A549 treated with DMSO at 1 μM for 4 hours (cell line): ENCODE measurements at places on chromosomes 13 and 19. TPM values are rescaled to one million over a fixed set of nuclear protein-coding genes. Genes with fewer than 3 reads are reported as not detected.

Gene LGALS4
- total RNA-seq: 0.35 to 1.9 TPM (median 0.63 TPM) in 5 replicates

Gene ARRDC5
- total RNA-seq: not detected in 5 replicates

Gene THSD1
- total RNA-seq: 9.4 to 13.6 TPM (median 10.3 TPM) in 5 replicates

Gene LILRB3
- 0.04 to 0.17 TPM (median 0.11 TPM) in 3 of 5 replicates, not detected in the others for total RNA-seq

Gene KLK12
- total RNA-seq: not detected in 5 replicates

Gene RBM26
- total RNA-seq: 21.5 to 28.3 TPM (median 26.8 TPM) in 5 replicates

Gene CDKN2D
- total RNA-seq: 4.6 to 5.4 TPM (median 5.0 TPM) in 5 replicates

Gene BICRA
- total RNA-seq: 12.5 to 17.2 TPM (median 12.7 TPM) in 5 replicates

Gene CYP4F3
- total RNA-seq: 1.8 to 3.2 TPM (median 2.6 TPM) in 5 replicates
